ENCODE measurements at places on chromosomes 11 and 22. TPM values are rescaled to one million over a fixed set of nuclear protein-coding genes. Genes with fewer than 3 reads are reported as not detected.
A peak's percentile ranks its signal among the peaks of the same experiment; 100 is the strongest.

The ANKK1 gene
- 0.49 TPM for total RNA-seq

The OR4C45 gene
- not detected for total RNA-seq

The CHRDL2 gene
- not detected for total RNA-seq

The PKDREJ gene
- under 0.01 TPM for total RNA-seq

The SOX10 gene
- total RNA-seq: 0.95 TPM

The OR10G4 gene
- total RNA-seq: not detected

The IFITM10 gene
- total RNA-seq: 28.6 TPM

GRCh38 chr11:107623183-107623582 is 32.2 kb downstream of the ELMOD1 start:
- no peaks in the 10 kb centered on the region for H3K4me1 ChIP-seq
- no peak overlapping the region for H3K4me3 ChIP-seq
- DNase-seq: no peak

- H3K4me3 ChIP-seq: no peak overlapping the region
- H3K36me3 ChIP-seq: no peaks in the 10 kb centered on the region
- no peak for DNase-seq
- H3K27ac ChIP-seq: no peak overlapping the region
- H3K4me1 ChIP-seq: no peaks in the 10 kb centered on the region
These were observed 242.0 kb downstream of the DDX10 start for GRCh38 chr11:108906826-108907225.

DNA sequence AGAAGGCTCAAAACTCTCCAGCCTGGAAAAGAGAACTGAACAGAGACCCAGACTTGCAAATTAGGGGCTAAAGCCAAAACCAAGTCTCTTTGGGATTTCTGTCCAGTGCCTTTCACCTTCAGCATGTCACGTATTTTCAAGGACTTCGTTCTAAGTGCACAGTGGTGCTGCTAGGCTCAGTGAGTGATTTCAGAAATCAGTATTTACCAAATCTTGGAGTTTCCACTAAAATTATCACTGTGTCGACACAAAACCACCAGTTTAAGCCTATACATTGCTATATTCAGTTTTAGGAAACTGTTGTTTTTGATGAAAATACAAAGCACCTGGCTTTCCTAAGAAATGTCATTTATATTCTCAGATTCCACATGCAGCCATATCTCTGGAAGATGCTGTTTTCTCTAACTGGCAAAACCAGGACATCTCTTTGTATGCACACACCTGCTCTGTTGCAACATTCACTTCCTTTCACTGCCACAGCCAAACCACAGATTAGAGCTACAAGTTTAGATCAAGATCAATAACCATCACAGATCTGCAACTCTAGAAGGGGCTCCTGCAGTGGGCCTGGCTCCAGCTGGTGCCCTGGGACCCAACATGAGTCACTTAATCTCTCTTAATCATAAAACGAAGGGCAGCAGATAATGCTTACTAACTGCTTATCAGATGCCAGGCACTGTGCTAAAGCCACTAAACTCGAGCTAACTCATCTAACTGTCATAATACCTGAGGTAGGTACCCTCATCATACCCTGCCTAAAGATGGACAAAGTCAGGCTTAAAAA is 22.3 kb downstream of the SMCO4 start:
- H3K4me3 ChIP-seq: no peak overlapping the region

DNA sequence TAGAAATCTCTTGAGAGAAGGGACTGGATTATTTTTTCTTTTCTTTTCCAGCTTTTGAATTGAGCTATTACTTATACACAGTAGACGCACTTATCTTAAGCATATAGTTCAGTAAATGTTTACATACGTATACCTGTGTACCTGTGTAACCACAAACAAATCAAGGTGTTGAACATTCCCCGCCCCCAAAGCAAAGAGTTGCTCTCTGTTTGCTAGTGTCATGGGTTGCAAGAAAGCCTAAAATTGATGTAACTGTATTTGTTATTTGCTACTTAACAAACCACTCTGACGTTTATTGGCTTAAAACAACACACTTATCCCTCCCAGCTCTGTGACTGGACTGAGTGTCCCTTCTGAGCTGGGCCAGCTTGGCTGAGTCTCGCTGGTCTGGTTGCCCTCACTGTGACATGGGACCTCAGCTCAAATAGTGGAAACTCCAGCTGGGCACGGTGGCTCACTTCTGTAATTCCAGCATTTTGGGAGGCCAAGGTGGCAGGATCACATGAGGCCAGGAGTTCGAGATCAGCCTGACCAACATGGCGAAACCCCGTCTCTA is 25.4 kb upstream of the CABP2 start:
- no peaks in the 10 kb centered on the region for H3K27me3 ChIP-seq
- no peak overlapping the region for H3K27ac ChIP-seq
- H3K4me1 ChIP-seq: no peaks in the 10 kb centered on the region
- no peak for DNase-seq
- no peak overlapping the region for H3K4me3 ChIP-seq

- no peaks in the 10 kb centered on the region for H3K36me3 ChIP-seq
- no peak overlapping the region for H3K4me3 ChIP-seq
- no peak overlapping the region for H3K27ac ChIP-seq
- DNase-seq: no peak
These were observed 331.1 kb upstream of the ARHGAP42 start for GRCh38 chr11:100356035-100356434.

GRCh38 chr11:9716275-9717039 is 52.6 kb downstream of the SWAP70 start:
- H3K27me3 ChIP-seq: no peaks in the 10 kb centered on the region
- peak overlapping the region; percentile 3 for H3K4me3 ChIP-seq
- H3K36me3 ChIP-seq: no peaks in the 10 kb centered on the region
- H3K4me1 ChIP-seq: peaks cover 33% of the 10 kb centered on the region
- H3K27ac ChIP-seq: no peak overlapping the region

- H3K36me3 ChIP-seq: no peaks in the 10 kb centered on the region
- H3K4me3 ChIP-seq: no peak overlapping the region
- H3K27ac ChIP-seq: no peak overlapping the region
- no peak for DNase-seq
- no peaks in the 10 kb centered on the region for H3K4me1 ChIP-seq
These were observed 24.0 kb upstream of the YWHAH start for GRCh38 chr22:31920306-31920705.

DNA sequence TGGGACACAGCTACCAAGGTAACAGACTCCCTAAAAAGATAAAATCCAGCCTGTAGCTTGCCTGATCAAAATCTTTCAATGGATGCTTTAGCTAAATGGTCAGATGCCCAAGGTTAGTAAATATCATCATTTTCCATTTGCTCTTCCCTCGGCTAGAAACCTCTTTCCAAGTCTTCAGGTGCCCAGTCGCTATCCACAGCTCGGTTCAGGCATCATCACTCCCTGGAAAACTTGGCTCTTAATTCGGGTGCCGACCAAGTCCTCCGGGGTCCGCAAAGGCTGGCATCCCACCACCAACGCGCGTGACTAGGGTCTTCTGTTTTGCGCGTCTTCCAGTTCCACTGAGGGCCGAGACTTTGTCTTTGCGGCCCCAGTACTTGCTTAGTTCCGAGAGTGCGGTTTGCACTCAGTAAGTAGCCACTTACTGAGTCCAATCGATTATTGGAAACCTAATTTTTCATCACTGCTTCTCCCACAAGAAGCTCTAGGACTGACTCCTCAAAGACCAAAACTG is 44.3 kb downstream of the OR4D9 start:
- H3K4me3 ChIP-seq: peak overlapping the region; percentile 64
- H3K27me3 ChIP-seq: no peaks in the 10 kb centered on the region
- DNase-seq: no peak
- peaks cover 6% of the 10 kb centered on the region for H3K4me1 ChIP-seq

DNA sequence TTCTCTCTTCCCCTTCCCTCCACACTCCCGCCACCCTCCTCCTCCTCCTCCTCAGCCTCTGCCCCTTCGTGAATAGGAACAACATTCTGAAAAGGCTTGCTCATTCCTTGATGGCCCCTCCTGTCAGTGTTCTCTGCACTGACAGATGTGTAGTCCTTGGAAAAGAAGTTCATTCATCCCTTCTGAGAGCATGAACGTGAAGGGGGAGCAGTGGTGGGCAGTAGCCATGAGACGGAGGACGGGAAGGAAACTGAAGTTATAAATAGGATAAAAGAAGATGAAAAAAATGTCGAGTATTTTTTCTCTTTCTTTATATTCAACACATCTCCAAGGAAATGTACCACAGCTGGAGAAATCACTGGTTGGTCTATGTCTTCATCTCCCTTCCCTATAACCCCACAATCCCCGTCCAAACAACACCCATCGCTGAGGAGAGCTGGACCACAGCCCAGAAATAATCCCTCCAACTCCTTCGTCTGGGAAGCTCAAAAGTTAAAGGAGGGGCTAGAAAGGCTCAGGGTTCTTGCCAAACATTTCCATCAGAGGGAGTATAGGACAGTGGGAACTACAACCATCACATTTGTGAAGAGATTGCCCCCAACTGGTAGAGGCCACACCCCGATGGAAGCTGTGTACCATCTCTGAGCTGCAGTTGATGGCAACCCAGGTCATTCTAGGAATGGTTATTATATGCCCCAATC is 33.5 kb downstream of the ETS1 start:
- no peaks in the 10 kb centered on the region for H3K36me3 ChIP-seq
- DNase-seq: no peak
- no peaks in the 10 kb centered on the region for H3K4me1 ChIP-seq
- no peak overlapping the region for H3K4me3 ChIP-seq

DNA sequence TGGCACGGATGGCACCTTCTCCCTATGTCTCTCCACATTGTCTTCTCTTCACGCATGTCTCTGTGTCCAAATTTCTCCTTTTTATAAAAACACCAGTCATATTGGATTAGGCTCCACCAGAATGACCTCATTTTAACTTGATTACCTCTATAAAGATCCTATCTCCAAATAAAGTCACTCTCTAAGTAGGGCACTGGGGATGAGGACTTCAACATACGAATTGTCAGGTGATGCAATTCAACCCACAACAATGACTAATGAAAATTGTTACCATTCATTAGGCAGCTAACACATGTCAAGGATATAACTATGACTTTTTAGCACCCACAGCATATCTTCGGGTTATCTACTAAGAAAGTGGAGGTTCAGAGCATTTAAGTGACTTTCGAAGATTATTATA is 55.5 kb upstream of the USP47 start:
- H3K4me3 ChIP-seq: no peak overlapping the region
- H3K36me3 ChIP-seq: no peaks in the 10 kb centered on the region
- DNase-seq: no peak
- no peak overlapping the region for H3K27ac ChIP-seq
- no peaks in the 10 kb centered on the region for H3K27me3 ChIP-seq

DNA sequence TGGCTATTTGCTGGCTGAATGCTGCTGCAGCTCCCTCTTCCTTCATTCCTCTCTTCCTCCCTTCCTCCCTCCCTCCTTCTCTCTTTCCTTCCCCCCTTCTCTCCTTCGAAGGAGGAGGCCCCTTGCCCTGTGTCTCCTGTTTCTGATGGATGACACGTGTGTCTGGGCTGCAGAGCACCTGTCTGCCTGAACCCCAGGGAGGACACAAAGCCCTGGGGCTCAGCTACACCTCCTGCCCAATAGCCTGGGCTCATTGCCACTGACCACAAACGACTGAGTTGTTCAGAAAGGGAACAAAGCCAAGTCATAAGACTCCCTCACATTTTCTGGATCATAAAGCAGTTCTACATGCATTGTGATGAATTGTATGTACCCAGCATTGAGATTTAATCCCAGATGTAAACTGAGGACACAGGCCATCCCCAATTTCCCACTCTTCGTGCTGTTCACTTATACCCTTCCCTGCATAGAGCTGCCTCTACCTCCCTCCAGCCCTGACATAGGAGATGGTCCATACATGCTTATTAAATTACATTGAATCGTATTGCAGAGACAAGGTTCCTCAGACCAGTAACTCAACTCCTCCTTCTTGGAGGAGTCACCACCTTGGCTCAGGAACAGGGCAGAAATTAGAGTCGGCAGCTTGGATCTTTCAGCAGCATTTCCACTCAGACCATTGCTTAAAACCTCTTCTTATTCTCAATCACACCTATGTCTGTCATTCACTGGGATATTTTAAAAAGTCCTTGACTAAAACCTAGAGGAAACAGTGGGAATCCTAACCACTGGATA is 1.2 kb downstream of the CSRP3 start:
- H3K4me1 ChIP-seq: no peaks in the 10 kb centered on the region
- H3K4me3 ChIP-seq: no peak overlapping the region
- H3K36me3 ChIP-seq: no peaks in the 10 kb centered on the region
- no peak overlapping the region for H3K27ac ChIP-seq
- DNase-seq: no peak

DNA sequence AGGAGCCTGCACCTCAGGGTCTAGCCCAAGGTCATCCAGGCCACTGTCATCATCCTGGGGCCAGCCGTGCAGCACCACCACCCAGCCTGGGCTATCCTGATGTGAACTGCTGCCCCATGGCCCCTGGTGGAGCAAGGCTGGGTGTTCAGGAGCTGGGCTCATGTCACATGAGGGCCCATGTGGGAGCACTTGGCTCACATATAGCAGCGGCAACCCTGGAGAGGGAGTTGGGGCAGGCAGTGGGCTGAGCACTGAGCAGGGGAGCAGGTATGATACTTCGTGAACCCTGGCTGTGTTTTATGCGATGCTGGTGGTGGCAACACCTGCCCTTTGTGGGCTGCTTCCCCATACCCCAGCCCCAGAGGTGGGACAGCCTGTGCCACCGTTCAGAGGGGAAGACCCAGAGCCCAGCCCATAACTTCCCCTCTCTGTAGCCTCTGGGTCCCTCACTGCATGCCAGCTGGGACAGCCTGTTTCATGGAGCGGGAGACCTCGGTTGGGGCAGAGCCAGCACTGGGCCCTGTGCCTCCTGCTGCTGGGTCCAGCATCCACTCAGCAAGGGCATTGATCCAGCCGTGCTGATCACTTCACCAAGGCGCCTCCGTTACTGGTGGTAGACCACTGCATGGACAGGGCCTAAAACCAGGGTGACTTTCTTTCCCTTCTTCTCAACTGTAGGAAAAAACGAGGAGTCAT is 62.5 kb upstream of the SUSD2 start:
- H3K27me3 ChIP-seq: no peaks in the 10 kb centered on the region
- peaks cover 6% of the 10 kb centered on the region for H3K36me3 ChIP-seq

- no peaks in the 10 kb centered on the region for H3K36me3 ChIP-seq
- H3K27ac ChIP-seq: no peak overlapping the region
- H3K4me1 ChIP-seq: peaks cover 15% of the 10 kb centered on the region
- H3K27me3 ChIP-seq: no peaks in the 10 kb centered on the region
These were observed 41.2 kb upstream of the GRAMD4 start for GRCh38 chr22:46578824-46579561.
